ENCODE measurements at places on chromosomes 4 and X.

DNA sequence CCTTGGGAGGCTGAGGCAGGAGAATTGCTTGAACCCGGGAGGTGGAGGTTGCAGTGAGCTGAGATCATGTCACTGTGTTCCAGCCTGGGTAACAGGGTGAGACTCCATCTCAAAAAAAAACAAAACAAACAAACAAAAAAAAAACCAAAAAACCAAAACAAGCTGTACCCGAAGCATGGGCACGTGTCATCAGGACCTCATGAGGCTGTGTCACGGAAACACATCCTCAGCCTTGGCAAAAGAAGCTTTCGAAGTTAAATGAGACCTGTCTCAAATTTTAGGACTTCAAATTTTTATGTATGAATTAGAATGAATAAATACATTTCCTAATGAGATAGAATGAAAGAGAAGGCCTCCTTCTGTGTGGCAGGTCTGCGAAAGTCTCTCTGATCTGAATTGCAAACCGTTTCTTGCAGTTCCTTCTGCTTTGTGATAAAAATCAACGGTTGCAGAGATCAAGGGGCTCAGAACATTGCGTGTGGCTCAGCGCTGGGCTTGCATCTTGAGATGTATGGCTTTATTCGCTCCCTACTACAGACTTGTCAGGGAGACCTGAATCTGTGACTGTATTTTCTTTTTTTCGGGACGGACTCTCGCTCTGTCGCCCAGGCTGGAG is 19.5 kb upstream of the CRLF2 start:
- DNase-seq = peak; percentile 11

- no peak for DNase-seq
Observed at GRCh38 chr4:156100651-156101050, 147.0 kb upstream of the CTSO start.

GRCh38 chr4:80308466-80308822 is 27.1 kb upstream of the CFAP299 start:
- DNase-seq = no peak

DNA sequence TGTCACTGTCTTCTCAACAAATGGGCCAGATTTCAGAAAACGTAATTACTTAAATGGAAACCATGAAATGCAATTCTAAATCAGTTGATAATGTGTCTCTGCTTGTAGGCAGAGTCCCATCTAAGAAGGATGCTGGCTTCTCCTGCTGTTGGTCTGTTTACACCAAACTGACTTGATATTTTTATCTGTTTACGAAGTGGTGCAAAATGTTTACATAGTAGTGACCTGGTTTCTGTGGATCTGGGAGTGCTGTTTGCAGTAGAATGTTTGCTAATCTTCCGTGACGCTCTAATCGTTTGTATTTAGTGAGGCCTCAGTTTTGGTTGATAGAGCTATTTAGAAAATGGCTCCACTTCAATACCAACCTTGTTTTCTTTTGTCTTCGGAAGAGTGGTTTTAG is 213.5 kb downstream of the VEGFC start:
- DNase-seq = no peak

GRCh38 chr4:7687796-7688195 is 251.9 kb downstream of the AFAP1 start:
- DNase-seq = no peak

DNA sequence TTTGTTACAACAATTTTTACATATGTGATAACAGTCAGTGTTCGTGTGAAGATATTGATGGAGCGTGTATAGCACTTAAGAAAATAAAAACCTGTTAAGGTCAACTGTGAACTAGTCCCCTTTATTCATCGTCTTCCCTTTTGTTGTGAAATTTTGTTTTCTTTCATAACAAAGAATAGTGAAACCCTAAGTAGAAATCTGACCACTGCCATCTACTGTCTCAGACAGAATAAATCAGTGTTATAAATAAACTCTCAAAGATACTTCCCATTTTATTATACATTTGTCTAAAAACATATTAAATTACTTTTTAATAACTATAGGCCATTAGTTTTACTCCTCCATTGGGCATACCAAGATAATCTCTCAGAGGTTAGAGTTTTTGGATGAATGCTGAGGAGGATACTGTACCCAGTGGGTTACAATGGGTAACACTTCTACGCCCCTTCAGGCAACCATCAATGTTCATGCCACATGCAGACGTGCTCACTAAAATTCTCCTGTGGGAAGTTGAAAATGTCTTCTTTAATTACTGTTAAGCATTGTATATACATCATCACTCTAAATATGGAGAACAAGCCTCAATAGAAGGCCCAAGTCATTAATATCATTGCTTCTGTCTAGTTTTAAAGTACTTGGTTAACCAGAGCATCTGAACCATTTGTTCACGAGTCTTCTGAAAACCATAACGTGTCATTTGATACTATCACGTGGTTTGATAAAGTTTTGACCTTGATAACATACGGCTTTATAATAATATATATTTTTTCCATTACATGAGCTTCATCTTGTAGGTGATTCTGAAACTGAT is 171.2 kb downstream of the TMA16 start:
- no peak for DNase-seq

- no peak for DNase-seq
Observed at GRCh38 chrX:1212532-1212931, at the start of gene CRLF2. Gene CRLF2, minus strand, starts transcription at chrX:1212649. Its CDS starts 15 bp downstream, at chrX:1212634.
